ENCODE measurements at places on chromosomes 2 and 18.

DNA sequence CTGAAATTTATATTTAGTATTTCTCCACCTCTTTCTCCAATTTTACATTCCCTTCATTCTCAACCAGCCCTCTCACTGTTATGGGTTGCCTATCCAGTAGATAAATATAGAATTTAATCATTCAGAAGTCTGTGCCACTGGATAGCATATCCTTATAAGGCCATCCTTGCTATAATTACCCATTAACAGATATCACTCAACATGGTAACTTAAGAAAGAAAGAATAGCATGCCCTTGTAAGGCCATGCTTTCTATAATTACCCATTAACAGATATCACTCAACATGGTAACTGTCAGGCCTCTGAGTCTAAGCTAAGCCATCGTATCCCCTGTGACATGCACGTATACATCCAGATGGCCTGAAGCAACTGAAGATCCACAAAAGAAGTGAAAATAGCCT lies 1137.4 kb upstream of the FAM98A start:
- DNase-seq: no peak

GRCh38 chr2:235493402-235493774 lies 455 bp upstream of the AGAP1 start:
- DNase-seq: no peak

- DNase-seq: peak; percentile 70
Observed at GRCh38 chr2:120735746-120736170, at the start of gene GLI2. Gene GLI2 (plus strand): TSS chr2:120735868. CDS start chr2:120797321, 61,453 bp downstream.

- DNase-seq: no peak
Observed at GRCh38 chr2:2809771-2810170, 478.7 kb upstream of the MYT1L start.

GRCh38 chr18:28459587-28459986 lies 282.7 kb upstream of the CDH2 start:
- DNase-seq: peak; percentile 61

DNA sequence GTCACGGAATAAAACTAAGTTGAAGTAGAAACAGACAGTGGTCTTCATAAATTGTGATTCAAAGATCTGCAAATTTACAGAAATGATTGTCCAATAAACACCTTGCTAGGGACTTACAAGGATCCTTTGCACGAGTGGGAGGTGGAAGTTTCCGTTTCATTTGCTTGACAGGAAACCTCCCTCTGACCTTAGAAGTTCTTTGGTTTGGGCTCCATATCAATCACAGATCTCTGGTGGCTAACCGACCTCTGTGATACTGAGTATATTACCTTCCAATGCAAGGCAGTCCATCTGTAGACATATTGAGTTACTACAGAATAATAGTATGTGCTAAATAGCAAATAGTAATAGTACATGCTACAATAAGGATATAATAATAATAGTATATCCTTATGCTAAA lies 33.7 kb upstream of the RNF152 start:
- no peak for DNase-seq

- no peak for DNase-seq
Observed at GRCh38 chr2:43104763-43105162, 121.6 kb downstream of the ZFP36L2 start.

DNA sequence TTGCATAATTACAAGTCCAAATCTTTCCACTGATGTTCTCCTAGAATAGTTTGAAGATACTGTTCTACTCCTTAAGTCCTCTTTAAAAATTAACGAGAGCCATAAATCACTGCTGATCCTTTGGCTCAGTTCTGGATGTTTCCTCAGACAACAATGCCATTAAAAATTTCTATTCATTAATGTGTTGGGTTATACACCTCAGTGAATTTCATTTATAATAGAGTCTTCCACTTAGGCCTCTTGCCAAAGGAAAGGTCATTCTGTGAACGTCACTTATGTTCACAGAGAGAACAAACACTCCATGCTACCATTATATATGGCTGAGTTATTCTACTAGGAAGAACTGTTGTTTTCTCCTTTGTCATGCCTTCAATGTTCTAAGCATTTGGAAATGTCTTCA lies 1472.3 kb upstream of the CELF4 start:
- DNase-seq: no peak

GRCh38 chr2:9025746-9026145 lies 22.3 kb upstream of the MBOAT2 start:
- DNase-seq: no peak

DNA sequence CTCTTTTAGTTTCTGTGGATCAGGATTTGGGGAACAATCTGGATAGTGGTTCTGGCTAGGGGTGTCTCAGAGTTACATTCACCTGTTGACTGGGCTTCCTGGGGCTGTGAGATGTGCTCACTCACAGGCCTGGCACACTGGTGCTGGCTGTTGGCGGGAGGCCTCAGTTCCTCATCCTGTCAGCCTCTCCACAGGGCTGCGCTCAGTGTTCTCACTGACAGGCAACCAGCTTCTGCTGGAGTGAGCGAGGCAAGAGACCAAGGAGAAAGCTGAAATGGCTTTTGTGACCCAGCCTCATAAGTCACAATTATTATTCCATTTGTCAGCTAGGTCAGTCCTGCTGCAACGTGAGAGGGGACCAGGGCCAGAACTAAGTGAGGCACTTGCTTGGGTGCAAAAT lies 180.6 kb upstream of the GLI2 start:
- DNase-seq: no peak

DNA sequence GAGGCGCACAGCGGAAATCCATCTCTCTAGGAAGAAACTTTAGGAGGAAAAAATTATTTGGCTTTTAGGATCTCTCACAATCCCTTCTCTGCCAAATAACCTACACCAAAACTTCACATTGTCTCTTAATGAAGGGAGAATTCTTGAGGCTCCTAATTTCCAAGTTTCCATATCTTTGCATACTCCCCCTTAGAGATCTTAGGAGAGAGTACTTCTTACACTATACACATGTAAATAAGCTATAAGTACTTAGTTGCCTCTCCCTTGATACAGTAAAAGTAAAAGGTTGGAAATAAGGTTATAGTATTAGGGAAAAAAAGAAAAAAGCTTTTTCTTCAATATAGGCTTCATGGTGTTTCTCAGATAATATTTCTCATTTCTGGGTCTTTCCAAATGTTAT lies 596.7 kb downstream of the SATB2 start:
- no peak for DNase-seq
